ENCODE measurements at places on chromosomes 3 and 15. TPM values are rescaled to one million over a fixed set of nuclear protein-coding genes. Genes with fewer than 3 reads are reported as not detected.

- no peak for DNase-seq
These were observed 502.8 kb downstream of the IGSF11 start for GRCh38 chr3:118531816-118532215.

DNA sequence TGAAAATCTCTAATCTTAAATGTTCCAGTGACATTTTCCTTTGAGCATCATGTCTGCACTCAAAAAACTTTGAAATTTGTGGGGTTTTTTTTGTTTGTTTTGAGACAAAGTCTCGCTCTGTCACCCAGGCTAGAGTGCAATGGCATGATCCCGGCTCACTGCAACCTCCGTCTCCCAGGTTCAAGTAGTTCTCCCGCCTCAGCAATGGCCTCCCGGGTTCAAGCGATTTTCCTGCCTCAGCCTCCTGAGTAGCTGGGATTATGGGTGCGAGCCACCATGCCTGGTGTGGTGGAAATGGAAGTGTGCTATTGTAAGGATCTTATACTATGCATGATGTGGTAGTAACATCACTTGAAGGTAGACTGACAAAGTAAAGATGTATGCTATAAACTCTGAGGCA, 42.5 kb downstream of the TKT start:
- no peak for DNase-seq

The NDUFB5 gene
- 104 TPM for total RNA-seq

DNA sequence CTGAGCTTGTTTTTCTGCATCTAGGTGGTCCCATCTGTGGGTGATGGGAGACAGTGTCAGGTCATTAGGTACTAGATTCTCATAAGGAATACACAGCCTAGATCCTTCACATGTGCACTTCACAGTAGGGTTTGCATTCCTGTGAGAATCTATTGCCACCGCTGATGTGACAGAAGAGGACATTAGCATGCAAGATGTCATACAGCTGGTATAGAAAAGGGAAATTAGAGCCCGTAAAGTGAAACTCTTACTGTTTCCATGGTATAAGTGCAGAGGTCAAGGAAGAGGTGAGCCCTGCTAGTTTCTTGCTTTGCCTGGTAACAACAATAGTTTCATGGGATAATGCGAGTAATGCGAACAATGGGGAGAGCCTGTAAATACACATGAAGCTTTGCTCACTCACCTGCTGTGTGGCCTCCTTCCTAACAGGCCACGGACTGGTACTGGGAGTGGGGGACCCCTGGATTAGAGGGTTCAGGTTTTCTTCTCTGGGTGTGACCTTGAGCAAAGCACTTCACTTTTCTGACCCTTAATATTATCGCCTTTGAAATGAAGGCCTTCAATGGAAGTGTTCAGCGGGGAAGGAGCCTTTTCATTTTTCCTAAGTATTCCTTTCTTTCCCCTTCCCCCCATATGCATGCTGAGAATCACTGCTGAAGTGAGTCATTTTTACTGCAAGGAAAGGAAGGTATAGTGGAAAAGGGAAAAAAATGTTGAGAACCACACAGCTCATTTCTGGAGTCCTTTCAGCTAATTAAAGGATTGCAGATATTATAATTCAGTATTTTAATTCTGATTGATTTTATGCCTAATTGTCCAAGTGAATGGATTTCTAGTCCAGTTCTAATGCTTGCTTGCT, 286.4 kb downstream of the UBE2E2 start:
- peak; percentile 52 for DNase-seq

DNA sequence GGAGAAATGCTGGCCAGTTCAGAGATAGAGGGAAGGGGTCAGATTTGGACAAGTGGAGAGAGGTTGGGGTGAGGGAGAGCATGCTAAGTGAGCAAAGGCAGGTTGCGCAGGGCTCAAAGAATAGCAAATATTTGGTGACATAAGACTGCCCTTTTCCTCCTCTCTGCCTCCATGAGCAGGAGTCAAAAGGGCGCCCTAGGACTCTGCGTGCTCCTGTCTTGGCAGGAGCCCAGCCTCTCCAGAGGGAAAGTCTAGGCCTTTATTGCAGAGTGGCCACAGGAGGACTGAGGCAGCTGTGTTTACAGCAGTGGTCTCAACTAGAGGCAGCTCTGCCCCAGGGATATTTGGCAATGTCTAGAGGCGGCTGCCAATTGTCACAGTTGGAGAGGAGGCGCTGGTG, 165.6 kb downstream of the FAM43A start:
- no peak for DNase-seq

- no peak for DNase-seq
These were observed 98.2 kb downstream of the TMEM108 start for GRCh38 chr3:133136114-133137041.

The SIDT1 gene
- not detected for total RNA-seq

DNA sequence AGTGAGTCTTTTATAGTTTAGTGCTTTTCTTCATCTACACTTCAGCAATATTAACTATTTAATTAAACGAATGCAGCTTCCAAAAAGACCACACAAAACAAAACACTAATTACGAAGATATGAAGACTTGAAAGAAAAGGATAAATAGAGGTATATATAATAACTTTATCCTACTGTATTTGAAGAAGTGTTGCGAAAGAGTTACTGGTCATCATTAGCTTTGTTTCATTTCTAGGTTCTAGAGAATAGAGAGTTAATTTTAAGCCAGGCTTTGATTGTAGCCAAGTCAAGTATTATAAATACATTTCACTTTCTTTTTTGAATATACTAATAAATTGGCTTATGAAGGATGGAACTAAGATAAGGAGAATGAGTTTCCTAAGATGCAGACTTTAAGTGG, 416.8 kb upstream of the GBE1 start:
- no peak for DNase-seq

- DNase-seq, result no peak
These were observed 34.7 kb downstream of the GAP43 start for GRCh38 chr3:115658032-115658336.

DNA sequence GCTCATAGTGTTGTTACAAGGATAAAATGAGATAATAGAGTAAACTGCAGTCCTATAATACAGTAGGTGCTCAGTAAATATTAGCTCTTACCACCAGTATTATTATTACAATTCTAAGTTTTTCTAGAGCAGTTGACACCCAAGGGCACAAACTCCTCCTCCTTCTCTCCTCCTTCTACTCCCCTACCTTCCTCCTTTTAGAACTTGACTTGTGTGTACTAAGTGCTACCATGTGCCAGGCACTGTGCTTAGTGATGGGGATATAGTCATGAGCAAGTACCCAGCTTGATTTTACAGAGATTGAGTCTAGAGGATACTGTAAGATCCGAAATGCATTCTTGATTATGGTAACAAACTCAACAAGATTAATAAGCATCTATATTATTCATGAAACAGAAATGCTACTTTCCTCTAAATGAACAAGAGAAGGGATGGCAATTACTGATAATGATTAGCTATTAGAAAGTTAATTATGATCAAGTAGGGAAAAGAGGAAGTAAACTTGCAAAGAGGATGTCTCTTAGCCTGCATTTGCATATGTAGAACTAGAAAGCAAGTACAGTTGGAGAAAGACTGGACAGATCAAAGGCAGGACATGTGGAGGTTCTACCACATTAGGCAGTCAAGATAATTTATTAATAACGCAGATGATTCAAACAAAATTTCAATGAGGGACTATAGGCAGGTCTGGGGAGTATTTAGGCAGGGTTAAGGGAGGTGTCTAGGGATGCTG, 72.3 kb downstream of the CLDN11 start:
- no peak for DNase-seq

DNA sequence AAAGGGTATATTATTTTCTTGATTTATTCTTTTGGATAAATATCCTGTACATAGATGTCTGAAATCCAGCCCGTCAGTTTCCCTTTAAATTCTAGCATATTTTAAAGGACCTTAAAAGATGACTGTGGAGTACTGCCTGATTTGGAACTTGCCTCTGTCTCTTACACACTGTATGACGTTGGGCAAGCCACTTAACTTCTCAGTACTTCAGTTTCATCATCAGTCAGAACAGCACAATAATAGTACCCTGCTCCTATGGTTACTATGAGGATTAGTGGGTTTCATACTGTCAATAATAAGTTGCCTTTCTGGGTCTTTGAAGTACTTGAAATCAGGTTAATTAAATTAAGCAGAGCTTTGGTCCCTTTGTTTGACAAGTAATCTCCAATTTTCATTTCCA, 374.3 kb downstream of the TIGIT start:
- DNase-seq, result no peak
